ENCODE measurements at places on chromosomes 13 and 19. TPM values are rescaled to one million over a fixed set of nuclear protein-coding genes. Genes with fewer than 3 reads are reported as not detected.
A peak's percentile ranks its signal among the peaks of the same experiment; 100 is the strongest.

Gene SLC7A1
- total RNA-seq = 87.5 TPM

- H3K4me1 ChIP-seq = no peaks in the 10 kb centered on the region
- H3K4me3 ChIP-seq = peak overlapping the region; percentile 8
- peak overlapping the region; percentile 49 for H3K27ac ChIP-seq
- no peaks in the 10 kb centered on the region for H3K27me3 ChIP-seq
- H3K36me3 ChIP-seq = no peaks in the 10 kb centered on the region
- DNase-seq = peak; percentile 43
These were observed 44.3 kb upstream of the CEACAM21 start for GRCh38 chr19:41531438-41532311.

- H3K36me3 ChIP-seq = no peaks in the 10 kb centered on the region
- no peak overlapping the region for H3K27ac ChIP-seq
- no peak overlapping the region for H3K4me3 ChIP-seq
- H3K4me1 ChIP-seq = no peaks in the 10 kb centered on the region
These were observed 40.7 kb upstream of the VWA8 start for GRCh38 chr13:42001580-42001979.

DNA sequence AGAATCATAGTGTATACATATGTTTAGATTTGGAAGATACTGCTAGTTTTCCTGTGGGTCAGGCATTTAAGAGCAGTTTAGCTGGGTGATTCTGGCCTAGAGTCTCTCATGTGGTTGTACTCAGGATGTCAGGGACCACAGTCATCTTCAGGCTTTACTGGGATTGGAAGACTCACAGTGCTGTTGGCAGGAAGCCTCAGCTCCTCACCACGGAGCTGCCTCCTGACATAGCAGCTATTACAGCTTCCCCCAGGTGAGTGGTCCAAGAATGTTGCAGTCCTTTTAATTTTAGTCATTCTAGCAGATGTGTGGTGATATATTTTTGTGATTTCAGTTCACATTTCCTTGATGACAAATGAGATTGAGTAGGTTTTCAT is 16.9 kb upstream of the GPR18 start:
- DNase-seq = no peak
- no peak overlapping the region for H3K4me3 ChIP-seq
- no peaks in the 10 kb centered on the region for H3K27me3 ChIP-seq
- H3K27ac ChIP-seq = no peak overlapping the region
- no peaks in the 10 kb centered on the region for H3K36me3 ChIP-seq

GRCh38 chr19:5914946-5915781 is 1.1 kb downstream of the CAPS start:
- no peaks in the 10 kb centered on the region for H3K27me3 ChIP-seq
- DNase-seq = no peak
- H3K36me3 ChIP-seq = peaks cover 26% of the 10 kb centered on the region
- no peak overlapping the region for H3K4me3 ChIP-seq

DNA sequence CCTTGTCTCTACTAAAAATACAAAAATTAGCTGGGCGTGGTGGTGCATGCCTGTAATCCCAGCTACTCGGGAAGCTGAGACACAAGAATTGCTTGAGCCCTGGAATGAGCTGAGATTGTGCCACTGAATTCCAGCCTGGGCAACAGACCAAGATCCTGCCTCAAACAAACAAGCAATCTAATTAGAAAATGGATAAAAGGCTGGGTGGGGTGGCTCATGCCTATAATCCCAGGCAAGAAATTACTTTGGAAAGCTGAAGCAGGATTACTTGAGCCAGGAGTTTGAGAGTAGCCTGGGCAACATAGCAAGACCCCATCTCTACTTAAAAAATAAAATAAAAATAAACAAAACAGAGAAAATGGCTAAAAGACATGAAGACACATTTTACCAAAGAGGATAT is 77.0 kb downstream of the CAB39L start:
- no peak for DNase-seq
- H3K36me3 ChIP-seq = peaks cover 11% of the 10 kb centered on the region
- H3K27ac ChIP-seq = peak overlapping the region; percentile 14
- no peaks in the 10 kb centered on the region for H3K27me3 ChIP-seq

Gene MISP
- not detected for total RNA-seq

- no peaks in the 10 kb centered on the region for H3K36me3 ChIP-seq
- H3K27me3 ChIP-seq = no peaks in the 10 kb centered on the region
- H3K4me1 ChIP-seq = peaks cover 7% of the 10 kb centered on the region
These were observed 625 bp downstream of the ZFP82 start for GRCh38 chr19:36417752-36418286.

- H3K27ac ChIP-seq = no peak overlapping the region
- no peak for DNase-seq
- H3K36me3 ChIP-seq = peaks cover 16% of the 10 kb centered on the region
- H3K4me3 ChIP-seq = no peak overlapping the region
- H3K4me1 ChIP-seq = peaks cover 3% of the 10 kb centered on the region
These were observed 65.7 kb downstream of the SLC7A1 start for GRCh38 chr13:29529754-29530153.

GRCh38 chr13:82224806-82225205 is 1657.5 kb downstream of the SLITRK1 start:
- H3K27me3 ChIP-seq = no peaks in the 10 kb centered on the region
- H3K4me3 ChIP-seq = no peak overlapping the region
- no peaks in the 10 kb centered on the region for H3K4me1 ChIP-seq
- no peak overlapping the region for H3K27ac ChIP-seq
- H3K36me3 ChIP-seq = no peaks in the 10 kb centered on the region

GRCh38 chr13:57253551-57253950 is 86.6 kb downstream of the PRR20E start:
- H3K27ac ChIP-seq = no peak overlapping the region
- no peaks in the 10 kb centered on the region for H3K36me3 ChIP-seq

Gene KCNK6
- total RNA-seq = 27.0 TPM

GRCh38 chr19:55504252-55504603 is 16.0 kb downstream of the SSC5D start:
- H3K4me1 ChIP-seq = peaks cover 7% of the 10 kb centered on the region
- no peaks in the 10 kb centered on the region for H3K27me3 ChIP-seq
- no peaks in the 10 kb centered on the region for H3K36me3 ChIP-seq
- no peak for DNase-seq

Gene CACNG6
- total RNA-seq = not detected

Gene SOX1
- total RNA-seq = not detected

GRCh38 chr13:94784066-94784465 is 71.7 kb upstream of the SOX21 start:
- no peaks in the 10 kb centered on the region for H3K36me3 ChIP-seq
- H3K27me3 ChIP-seq = no peaks in the 10 kb centered on the region
- no peak overlapping the region for H3K27ac ChIP-seq
- no peaks in the 10 kb centered on the region for H3K4me1 ChIP-seq
- no peak for DNase-seq
- H3K4me3 ChIP-seq = no peak overlapping the region

DNA sequence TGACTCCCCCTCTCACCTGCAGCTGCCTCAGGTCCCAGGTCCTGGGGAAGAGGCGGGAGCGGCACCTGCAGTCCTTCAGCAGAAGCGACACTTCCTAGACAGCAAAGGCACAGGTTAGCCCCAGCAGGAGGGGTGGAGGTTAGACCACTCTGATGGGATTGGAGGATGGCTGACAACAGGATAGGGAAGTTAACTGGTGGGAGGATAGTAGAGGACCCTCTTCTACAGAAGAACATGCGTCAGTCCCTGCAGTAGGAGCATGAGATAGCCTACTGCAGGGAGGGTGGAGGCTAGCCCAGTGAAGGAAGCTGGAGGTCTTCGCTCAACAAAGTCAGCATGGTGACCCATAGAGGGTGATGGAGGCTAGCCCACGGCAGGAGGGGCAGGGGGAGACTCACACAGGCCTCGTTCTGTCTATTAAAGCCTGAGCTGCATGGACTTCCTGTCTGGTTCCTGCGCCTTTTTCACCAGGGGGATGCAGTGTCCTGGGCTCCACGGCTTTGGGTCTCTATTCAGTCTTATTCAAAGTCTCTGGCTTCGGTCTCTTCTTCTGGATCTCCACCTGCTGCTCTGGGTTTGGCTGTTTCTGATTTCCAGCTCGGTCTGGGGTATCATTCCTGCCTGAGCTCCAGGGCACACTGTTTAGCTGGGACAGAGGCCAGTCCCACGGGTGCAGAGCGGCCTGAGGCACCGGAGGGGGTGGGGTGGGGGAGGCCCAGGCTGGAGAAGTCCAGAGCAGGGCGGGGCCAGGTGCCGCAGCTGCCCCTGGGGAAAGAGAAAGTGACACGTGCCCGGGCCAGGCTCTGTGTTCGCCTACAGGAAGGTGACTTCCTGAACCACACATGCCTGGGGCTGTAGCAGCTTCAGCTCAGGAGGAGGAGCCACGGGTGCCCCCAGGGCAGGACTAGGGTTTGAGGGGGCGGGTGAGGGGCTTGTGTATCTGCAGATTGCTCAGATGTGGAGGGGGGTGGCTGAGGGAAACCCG is 7.3 kb downstream of the IFNL3 start:
- DNase-seq = no peak
- peaks cover 8% of the 10 kb centered on the region for H3K4me1 ChIP-seq
- no peak overlapping the region for H3K27ac ChIP-seq
- no peaks in the 10 kb centered on the region for H3K27me3 ChIP-seq
- H3K36me3 ChIP-seq = no peaks in the 10 kb centered on the region

All from esophagus squamous epithelium (tissue), 5 donors.